ENCODE measurements at places on chromosomes 2 and 18. TPM values are rescaled to one million over a fixed set of nuclear protein-coding genes. Genes with fewer than 3 reads are reported as not detected.
A peak's percentile ranks its signal among the peaks of the same experiment; 100 is the strongest.

The THSD7B gene
- 2.1 TPM for total RNA-seq

The SFTPB gene
- total RNA-seq: not detected

DNA sequence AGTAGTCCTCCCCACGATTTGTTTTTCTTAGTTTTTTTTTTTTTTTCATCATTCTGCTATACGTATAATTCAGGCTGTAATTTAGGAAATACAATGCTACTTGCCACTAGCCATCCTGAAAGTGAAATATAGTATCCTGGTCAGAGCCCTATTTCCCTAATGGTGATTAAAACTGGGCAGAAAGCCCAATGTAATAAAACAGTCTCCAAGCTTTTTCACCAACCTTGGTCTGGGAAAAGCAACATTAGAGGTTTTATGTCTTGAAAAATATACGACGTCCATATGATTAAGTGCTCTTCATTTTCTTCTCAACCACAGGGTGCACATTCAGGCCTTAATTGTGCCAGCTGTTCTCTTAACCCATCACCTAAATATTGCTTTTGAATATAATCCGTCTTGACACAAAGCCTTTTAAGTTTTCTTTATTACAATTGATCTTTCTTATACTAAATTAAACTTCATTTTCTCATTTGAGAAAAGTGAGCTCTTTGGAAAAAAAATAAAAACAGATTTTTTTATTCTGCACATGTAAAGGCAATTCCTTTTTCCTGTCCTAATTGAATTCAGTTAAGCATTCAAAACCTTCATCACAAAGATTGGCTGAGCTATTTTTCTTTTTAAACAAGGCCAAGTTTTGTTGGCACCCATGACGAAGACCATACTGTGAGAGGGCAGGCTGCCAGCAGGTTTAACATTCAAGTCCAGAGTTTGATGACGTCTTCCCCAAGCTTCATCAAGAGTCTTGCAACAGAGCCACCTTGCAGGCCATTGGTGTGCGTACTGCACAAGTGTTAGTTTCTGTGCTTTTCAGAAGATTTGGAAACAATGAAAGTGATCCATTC, 52.7 kb downstream of the MAP2 start:
- DNase-seq: no peak

- DNase-seq: no peak
These were observed 38.1 kb upstream of the RTN4 start for GRCh38 chr2:55088400-55088799.

- peak; percentile 37 for DNase-seq
These were observed 55.9 kb upstream of the NOL4 start for GRCh38 chr18:34280653-34281052.

DNA sequence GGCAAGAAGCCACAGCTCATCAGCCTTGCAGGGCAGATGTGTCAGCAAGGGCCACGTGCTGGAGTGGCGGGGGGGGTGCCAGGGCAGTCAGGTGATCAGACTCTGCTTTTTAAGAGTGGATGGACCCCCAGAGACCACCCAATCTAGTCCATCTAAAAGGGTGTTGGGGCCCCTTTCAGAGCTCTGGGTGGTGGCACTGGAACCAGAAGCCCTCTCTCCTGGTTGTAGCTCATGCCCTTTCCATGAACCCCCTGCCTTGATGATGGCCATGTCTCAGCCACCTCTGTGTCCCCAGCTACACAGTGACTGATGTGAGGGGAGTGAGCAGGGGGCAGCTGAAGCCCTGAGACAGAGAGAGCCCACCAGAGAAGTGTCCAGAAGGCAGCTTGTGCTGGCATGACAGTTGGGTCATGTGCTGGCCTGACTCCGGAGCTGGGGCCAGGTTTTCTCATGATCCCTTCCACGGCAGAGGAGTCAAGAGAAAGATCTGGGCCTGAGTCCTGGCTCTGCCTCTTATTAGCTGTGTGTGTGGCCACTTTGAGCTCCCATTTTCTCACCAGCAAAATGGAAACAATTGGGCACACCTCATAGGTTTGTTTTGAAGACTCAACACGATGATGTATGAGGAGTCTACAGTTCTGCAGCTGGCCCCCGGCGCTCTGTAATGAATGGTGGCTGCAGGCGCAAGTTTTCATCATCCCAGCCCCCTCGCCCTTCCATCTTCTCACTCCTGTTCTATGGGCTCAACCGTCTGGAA, 195.7 kb downstream of the ZFP36L2 start:
- DNase-seq: no peak

The ANKRD36C gene
- 11.2 TPM for total RNA-seq

The MTIF2 gene
- total RNA-seq: 38.9 TPM

The SLC23A3 gene
- total RNA-seq: not detected

The CIB4 gene
- total RNA-seq: not detected

- no peak for DNase-seq
These were observed 231.7 kb upstream of the CCDC150 start for GRCh38 chr2:196407675-196408264.

DNA sequence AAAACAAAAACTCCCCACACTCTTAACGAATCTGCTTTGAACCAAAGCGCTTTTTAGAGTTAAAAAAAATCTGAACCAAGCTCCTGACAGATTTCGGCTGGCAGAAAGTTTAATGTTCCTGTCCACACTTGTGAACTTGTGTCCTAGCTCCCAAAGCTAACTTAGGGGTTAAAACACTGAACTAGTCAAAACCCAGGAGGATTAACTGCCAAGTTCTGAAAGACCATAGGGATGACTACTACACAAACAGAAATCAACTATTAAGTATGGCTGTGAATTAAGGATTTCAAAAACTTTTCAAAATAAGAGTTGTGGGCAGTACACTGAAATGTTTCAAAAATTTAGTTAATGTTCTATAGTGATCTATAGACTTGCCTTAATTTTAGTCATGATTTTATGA, 26.2 kb upstream of the CDKL4 start:
- no peak for DNase-seq

- DNase-seq: no peak
These were observed 9.5 kb upstream of the TNS1 start for GRCh38 chr2:218012284-218012683.

GRCh38 chr2:196613302-196613701, 26.2 kb upstream of the CCDC150 start:
- DNase-seq: peak; percentile 32

The TMEM200C gene
- 6.1 TPM for total RNA-seq

The PDE1A gene
- total RNA-seq: 0.28 TPM

The ZSCAN30 gene
- 15.5 TPM for total RNA-seq

The ACKR3 gene
- 3.1 TPM for total RNA-seq

DNA sequence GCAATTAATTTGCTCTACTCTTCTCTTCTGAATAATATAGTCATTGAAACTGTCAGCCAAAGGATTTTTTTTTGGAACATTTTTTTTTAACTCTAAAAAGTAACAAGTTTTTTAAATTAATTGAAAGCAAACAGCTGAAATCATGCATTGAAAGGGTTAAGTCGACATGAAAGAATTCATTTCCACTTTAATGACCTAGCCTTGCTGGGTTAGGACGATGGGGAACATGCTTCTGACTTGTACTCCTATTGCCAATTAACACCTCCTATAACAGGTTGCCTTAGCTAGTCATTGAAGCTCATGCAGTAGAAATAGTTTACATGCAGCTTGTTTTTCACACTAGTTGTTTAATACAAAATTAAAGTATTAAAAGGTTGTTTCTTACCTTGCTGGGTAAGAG, 47.8 kb downstream of the PSMD14 start:
- no peak for DNase-seq

DNA sequence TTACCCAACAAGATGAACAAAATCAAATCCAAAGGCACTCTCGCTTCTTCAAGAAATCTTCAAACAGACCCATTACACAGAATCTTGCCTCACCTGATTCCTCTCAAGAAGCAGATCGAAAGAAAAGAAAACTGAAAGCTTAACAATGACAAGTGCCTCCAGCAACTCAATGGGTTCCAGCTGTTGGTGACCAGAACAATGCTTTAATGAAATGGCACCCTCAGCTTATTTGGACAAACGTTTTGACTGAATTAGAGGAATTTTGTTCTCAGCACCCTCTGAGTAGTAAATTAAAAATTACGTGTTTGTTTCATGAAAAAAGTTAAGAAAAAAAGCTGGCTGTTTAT, 211.0 kb downstream of the ZNF521 start:
- DNase-seq: no peak

GRCh38 chr18:8348051-8348720, 261.1 kb upstream of the RAB12 start:
- no peak for DNase-seq

- DNase-seq: no peak
These were observed 29.5 kb downstream of the SERPINB5 start for GRCh38 chr18:63506336-63506646.

- DNase-seq: no peak
These were observed 6.5 kb upstream of the YWHAQ start for GRCh38 chr2:9637330-9637729.

The TNFRSF11A gene
- 7.3 TPM for total RNA-seq

The SERPINB13 gene
- total RNA-seq: not detected

GRCh38 chr2:170098626-170099312, 79.2 kb upstream of the MYO3B start:
- no peak for DNase-seq

GRCh38 chr2:120550893-120551446, 184.7 kb upstream of the GLI2 start:
- no peak for DNase-seq

DNA sequence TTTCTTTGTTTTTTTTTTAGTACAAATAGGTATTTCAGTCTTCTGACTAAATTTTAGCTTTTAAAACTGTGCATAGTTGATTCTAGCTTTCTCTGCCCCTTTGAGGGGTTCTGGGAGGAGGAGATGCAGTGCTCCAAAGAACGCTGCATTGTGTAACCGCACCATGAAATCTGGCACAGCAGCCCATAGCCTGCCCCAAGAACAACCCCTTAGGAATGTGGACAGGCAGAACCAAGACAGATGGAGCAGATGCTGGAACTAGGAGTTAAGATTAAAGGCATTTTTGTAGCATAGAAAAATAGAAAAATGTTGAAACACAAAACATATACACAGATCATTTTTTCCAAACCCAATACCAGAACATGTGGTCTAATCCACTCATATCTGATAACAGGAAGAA, 187.5 kb downstream of the SCG2 start:
- no peak for DNase-seq

GRCh38 chr2:164671664-164672396, 50.5 kb upstream of the GRB14 start:
- DNase-seq: no peak

GRCh38 chr2:196200557-196200956, 29.2 kb upstream of the STK17B start:
- DNase-seq: no peak

- DNase-seq: no peak
These were observed 9.0 kb downstream of the OBSL1 start for GRCh38 chr2:219562049-219563020.

DNA sequence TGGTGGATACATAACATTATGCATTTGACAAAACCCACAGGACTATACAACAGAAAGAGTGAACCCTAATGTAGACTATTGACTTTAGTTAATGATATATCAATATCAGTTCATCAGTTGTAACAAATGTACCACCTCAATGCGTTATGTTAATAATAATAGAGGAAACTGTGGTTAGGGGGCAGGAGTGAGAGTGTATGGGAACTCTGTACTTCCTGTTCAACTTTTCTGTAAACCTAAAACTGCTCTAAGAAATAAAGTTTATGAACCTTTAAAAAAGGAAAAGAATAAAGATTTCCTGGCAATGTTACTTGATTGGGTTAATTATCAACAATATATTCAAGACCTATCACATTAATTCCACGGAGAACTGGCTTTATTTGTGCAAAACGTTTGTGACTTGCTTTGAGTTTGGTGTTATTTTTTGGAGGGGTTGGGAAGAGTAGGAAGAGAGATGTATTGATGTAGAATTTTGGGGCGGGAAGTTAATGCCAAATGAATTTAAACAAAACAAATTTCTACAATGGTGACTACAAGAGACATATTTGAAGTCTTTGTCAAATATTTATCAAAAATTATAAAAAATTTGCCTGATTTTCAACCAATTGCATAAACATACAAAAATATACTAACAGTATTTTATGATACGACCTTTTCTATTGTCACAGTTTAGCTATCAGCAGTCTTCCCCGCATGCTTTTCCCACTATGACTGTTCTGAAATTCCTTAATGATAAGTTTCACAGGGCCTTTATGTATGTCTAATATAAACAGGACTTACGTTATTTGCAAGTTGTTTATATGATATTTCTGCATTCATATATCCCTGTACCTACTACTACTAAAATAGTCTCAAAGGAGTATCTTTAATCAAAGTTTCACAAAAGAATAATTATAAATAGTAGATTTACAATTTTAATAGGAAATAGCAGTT, 2.1 kb upstream of the RTN4 start:
- no peak for DNase-seq

GRCh38 chr2:109087055-109087663, 41.8 kb upstream of the SH3RF3 start:
- no peak for DNase-seq

DNA sequence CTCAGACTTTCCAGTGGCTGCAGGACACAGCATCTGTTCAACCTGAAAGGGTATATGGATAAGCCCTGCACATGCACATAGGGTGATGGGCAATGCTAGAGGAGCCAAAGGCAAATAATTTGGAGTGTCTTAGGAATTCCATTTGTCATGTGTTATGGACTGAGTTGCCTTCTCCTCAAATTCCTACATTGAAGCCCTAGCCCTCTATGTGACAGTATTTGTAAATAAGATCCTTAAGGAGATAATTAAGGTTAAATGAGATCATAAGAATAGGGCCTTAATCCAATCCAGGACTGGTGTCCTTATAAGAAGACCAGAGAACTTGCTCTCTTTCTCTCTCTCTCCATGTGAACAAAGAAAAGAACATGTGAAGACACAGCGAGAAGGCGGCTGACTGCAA, 42.9 kb upstream of the CREG2 start:
- DNase-seq: no peak

Measured in GM23338 (cell line).